ENCODE measurements at places on chromosomes 16 and 17.

GRCh38 chr17:9986754-9987382 is 81.8 kb upstream of the RCVRN start:
- no peak for DNase-seq

DNA sequence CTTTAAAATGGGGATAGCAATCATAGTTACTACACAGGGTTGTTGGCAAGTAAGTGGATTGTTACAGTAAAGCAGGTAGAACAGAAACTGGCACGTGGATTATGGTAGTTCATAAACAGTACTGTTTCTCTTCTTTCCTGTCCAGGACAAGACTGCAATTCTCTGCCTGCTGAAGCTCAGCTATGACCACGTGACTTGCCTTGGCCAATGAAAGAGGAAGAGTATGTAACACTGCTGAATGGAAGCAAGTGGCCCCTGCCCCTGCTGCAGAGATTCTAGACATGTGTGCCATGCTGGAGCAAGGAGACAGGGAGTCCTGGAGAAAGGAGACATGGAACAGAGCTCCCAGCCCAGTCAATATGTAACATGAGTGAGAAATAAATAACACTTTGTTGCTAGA is 66.6 kb upstream of the TOX3 start:
- no peak for DNase-seq

DNA sequence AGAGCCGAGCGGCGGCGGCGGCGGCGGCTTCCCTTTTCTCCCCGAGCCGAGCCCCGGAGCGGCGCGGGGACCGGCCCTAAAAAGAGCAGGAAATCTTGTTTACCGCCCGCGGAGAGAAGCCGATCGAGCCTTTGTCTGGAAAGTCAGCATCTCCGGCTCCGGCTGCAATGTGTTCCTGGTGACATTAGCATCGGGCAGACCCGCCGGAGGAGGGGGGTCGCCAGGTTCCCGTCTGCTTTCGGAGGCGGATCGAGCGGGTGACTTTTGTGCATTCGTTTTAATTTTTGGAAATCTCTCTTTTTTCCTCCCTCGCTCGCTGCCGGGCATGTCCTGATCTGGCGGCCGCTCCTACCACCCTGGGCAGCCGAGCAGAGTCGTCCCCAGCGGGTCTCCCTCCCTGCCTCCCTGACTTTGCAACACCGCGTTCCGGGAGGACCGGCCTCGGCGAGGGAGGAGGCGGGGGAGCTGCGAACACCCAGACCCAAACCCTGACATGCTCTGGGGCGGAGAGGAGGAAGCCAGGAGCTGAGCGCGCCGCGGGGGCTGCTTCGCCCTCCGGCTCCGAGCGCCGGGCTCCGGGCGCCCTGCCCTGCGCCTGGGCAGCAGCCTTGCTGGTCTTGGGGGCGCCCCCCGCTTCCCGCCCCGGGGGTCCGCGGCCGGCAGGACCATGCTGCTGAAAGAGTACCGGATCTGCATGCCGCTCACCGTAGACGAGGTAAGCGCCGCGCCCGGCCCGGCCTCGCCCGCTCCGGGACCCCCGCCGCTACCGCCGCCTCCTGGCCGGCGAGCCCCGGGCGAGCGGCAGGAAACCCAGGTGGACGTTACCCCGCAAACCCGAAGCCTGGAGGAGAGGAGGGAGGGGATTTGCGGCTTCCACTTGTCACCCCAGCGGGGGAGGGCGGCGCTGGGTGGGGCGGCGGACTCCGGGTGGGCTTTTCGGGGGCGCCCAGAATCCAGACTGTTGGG is 690 bp downstream of the PITPNC1 start:
- peak; percentile 39 for DNase-seq

DNA sequence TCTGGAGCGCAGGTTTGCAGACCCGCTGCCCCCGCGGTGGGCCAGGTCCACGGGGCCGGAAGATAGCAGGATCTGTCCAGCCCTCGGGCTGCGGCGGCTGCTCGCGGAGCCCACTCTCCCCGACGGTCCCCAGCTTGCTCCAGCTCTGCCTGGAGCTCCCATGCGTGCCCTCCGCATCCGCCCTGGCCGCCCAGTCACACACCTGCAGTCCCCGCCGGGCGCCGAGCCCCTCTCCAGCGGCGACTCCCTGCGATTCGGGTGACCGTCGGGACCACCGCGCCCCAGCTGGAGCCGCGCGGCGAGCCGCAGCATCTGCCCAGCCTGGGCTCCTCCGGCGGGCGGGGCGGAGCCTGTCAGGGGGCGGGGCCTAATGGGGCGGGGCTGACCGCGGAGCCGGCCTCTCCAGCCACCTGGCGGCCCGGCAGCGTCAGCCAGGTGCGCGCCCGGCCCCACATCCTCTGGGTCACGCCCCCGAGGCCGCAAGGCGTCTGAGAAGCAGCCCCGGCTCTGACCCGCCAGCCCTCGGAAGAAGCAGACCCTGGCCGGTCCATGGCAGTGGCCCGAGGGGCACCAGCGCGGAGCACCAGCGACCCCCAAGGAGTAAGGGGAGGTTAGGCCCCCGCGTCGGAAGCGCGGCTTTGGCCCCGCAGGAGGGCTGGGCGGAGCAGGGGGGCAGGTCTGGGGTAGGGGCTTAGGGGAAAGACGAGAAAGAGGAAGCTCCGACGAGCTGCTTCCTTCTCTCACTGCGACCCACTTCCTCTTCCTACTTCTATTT is at the start of gene PIK3R5:
Gene PIK3R5 (minus strand): TSS at position 314 of the 775 bp plus-strand sequence. CDS start 54,213 bp downstream, outside the sequence.
- DNase-seq: no peak

Data from 8988T (cell line).